GM23338 (cell line): ENCODE measurements at places on chromosomes 2 and 18.

DNA sequence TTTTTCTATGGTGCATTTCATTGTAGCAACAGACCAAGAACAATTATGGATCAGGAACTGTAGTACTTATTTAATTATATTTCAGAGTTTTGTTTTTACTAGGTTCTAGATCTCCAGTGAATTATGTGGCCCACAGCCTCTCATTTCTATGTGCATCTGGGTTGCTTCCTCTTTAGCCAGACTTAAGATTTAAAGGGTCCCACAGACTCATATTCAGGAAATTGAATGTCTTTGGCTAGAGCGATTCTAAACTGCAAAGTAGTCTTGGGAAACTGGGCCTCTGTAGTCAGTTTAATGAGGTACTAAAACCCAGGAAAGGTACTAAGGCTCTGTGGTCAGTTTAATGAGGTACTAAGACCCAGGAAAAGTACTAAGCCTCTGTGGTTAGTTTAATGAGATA, 94.4 kb downstream of the LYPD6B start:
- no peaks in the 10 kb centered on the region for H3K36me3 ChIP-seq
- H3K4me3 ChIP-seq = no peak overlapping the region
- H3K27me3 ChIP-seq = no peaks in the 10 kb centered on the region
- 0 out of 2 replicates have a peak, but pooled peaks cover 3% of the 10 kb centered on the region for H3K4me1 ChIP-seq
- H3K27ac ChIP-seq = no peak overlapping the region

GRCh38 chr2:174868878-174869277, 104.6 kb upstream of the CHRNA1 start:
- no peak overlapping the region for H3K4me3 ChIP-seq
- peaks cover 65% of the 10 kb centered on the region for H3K4me1 ChIP-seq
- no peak for DNase-seq
- H3K27ac ChIP-seq = no peak overlapping the region

GRCh38 chr2:138079976-138080375, 115.7 kb downstream of the HNMT start:
- no peak overlapping the region for H3K4me3 ChIP-seq
- H3K27ac ChIP-seq = no peak overlapping the region
- H3K4me1 ChIP-seq = no peaks in the 10 kb centered on the region
- no peaks in the 10 kb centered on the region for H3K27me3 ChIP-seq

- H3K36me3 ChIP-seq = no peaks in the 10 kb centered on the region
- H3K4me1 ChIP-seq = no peaks in the 10 kb centered on the region
- H3K4me3 ChIP-seq = no peak overlapping the region
- no peak for DNase-seq
Observed at GRCh38 chr2:71646028-71646427, 192.7 kb downstream of the DYSF start.

- DNase-seq = no peak
- no peak overlapping the region for H3K27ac ChIP-seq
- H3K36me3 ChIP-seq = no peaks in the 10 kb centered on the region
- peaks cover 32% of the 10 kb centered on the region for H3K27me3 ChIP-seq
- peaks cover 5% of the 10 kb centered on the region; the same call in 1 of the 2 replicates for H3K4me1 ChIP-seq
Observed at GRCh38 chr18:6413579-6414117, 1.1 kb downstream of the L3MBTL4 start.

DNA sequence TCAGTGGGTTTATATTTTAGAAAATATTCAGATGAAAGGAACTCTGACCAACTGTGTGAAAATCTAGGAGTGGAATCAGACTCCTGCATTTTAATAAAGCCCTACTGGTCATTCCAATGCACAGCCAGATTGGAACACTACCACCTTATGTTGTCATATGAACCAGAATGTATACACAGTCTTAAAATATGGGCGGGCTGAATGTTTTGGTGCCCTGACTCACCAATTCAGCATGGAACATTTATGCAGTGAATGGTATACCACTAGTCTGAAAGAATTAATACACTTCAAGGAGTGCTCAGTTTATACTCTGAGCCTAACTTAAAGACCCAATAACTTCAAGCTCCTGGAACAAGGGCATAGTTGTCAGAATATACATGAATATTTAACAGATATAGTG, 280.9 kb upstream of the TCF4 start:
- no peaks in the 10 kb centered on the region for H3K27me3 ChIP-seq
- H3K4me1 ChIP-seq = peaks cover 13% of the 10 kb centered on the region
- H3K27ac ChIP-seq = no peak overlapping the region
- H3K4me3 ChIP-seq = no peak overlapping the region

DNA sequence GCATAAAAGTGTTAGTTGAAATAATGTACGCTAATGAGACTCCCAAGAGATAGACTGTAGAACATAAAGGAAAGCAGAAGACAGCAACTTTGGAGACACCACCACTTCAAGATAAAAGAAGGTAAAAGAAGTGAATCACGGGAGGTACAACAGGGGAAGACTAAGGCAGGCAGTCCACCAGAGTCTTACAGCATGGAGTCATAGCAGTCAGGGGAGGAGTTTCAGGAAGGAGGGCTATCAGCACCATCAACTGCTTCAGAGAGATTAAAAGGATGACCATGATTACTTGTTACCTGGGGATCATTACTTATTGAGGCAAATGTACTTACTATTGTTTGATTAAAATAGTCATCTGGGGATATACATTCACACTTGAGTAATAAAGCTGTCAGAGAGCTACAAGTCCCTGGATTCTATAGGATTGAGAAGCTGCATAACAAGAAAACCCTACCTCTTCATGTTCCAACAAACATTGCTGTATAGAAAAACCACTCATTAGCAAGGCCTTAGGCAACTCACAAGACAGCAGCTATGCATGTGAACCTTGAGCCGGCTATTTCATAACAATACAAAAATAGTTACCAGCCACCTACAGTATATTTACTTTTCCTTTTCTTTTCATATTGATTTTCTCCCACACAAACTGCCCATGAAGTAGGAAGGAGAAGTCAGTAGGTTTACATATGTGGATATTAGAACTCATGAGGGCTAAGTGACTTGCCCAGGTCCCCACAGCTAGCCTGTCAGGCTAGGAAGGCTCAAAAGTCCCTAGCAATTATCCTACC, 101.7 kb downstream of the PDE11A start:
- no peaks in the 10 kb centered on the region for H3K27me3 ChIP-seq
- no peak overlapping the region for H3K27ac ChIP-seq
- 0 out of 2 replicates have a peak, but pooled peaks cover 7% of the 10 kb centered on the region for H3K4me1 ChIP-seq
- no peak overlapping the region for H3K4me3 ChIP-seq
- no peak for DNase-seq

DNA sequence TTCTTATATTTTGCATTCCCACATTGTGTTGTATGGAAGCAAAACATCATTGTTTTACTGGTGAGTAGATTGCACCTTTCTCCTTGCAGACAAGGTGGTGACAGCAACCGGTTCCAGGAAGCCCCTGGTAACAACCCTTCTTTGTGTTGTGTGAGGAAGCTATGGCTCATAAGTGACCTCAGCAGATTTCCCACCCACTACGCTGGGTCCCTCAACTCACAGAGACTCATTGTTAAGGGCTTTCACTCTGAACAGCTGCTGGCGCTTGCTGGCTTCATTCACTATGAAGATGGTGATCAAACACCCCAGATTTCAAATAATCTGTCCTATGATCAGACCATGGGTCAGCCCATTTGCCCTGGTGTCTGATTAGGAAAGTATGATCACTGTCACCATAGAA, 53.4 kb downstream of the WIPF1 start:
- no peak overlapping the region for H3K27ac ChIP-seq
- H3K4me1 ChIP-seq = peaks cover 5% of the 10 kb centered on the region; the same call in 1 of the 2 replicates
- H3K4me3 ChIP-seq = no peak overlapping the region
- DNase-seq = no peak
- no peaks in the 10 kb centered on the region for H3K36me3 ChIP-seq

DNA sequence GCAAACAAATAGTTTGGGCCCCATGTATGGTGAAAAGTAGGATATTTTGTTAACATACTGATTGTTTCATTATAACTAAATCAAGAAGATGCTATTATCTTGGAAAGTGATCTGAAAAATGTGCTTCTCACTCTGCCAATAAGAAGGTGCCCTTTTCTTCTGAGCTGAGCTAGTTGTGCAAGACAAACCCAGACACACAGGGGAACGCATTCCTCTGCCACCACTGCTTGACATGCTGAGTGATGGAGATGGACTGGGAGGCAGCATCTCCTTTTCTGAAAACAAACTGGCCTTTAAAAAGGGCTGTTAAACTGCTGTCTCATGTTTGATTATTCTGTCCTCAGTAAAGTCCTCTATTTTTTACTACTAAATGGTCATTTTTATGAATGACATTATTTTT, 1989.9 kb upstream of the CELF4 start:
- no peak for DNase-seq
- H3K36me3 ChIP-seq = no peaks in the 10 kb centered on the region
- H3K4me1 ChIP-seq = no peaks in the 10 kb centered on the region
- H3K27me3 ChIP-seq = no peaks in the 10 kb centered on the region

DNA sequence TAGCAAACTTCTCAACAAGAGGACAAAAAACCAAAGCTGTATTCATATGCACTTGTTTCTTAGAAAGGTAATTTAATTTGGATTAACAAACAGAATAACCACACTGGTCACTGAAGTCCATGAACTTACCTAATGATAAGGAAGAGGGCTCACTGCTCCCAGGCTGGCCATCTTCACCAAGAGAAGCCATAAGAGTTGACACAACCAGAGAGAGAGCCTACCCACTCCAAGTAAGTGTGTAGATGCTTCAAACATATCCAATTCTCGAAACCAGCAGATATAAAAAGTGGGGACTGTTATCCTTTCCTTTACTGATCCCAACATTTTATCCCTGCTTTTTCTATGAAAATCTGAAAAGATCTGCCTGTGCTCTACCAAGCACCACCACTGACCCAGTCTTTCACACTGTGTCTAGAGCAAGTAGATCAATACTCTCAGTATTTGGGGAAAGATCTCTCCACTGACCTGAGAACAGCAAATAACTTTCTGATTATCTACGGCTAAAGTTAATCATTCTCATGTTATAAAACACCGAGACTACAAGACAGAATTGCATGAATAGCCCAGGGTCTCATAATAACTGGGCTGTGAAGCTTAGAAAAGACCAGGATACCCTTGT, 111.5 kb upstream of the RNU4ATAC start:
- H3K27me3 ChIP-seq = no peaks in the 10 kb centered on the region
- no peaks in the 10 kb centered on the region for H3K36me3 ChIP-seq
- no peak overlapping the region for H3K4me3 ChIP-seq
- H3K4me1 ChIP-seq = no peaks in the 10 kb centered on the region

DNA sequence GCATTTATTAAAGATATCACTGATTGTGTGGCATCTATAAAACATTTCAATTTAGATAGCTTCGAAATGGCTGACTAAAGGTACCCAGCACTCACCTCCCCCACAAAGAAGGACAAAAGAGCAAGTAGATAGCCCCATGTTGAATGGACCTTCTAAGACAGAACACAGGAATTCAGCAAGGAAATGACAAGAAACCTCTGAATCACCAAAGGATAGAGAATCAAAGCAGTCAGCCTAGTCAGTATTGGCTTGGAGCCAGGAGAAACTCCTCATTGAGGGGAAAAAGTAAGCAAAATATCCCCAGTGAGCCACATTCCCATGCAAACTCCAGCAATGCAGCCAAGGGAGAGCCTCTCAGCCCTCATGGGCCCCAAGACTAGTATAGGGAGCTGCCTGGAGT, 113.7 kb downstream of the BARD1 start:
- H3K27ac ChIP-seq = no peak overlapping the region
- no peak for DNase-seq
- 0 out of 2 replicates have a peak, but pooled peaks cover 1% of the 10 kb centered on the region for H3K36me3 ChIP-seq
- no peaks in the 10 kb centered on the region for H3K27me3 ChIP-seq

DNA sequence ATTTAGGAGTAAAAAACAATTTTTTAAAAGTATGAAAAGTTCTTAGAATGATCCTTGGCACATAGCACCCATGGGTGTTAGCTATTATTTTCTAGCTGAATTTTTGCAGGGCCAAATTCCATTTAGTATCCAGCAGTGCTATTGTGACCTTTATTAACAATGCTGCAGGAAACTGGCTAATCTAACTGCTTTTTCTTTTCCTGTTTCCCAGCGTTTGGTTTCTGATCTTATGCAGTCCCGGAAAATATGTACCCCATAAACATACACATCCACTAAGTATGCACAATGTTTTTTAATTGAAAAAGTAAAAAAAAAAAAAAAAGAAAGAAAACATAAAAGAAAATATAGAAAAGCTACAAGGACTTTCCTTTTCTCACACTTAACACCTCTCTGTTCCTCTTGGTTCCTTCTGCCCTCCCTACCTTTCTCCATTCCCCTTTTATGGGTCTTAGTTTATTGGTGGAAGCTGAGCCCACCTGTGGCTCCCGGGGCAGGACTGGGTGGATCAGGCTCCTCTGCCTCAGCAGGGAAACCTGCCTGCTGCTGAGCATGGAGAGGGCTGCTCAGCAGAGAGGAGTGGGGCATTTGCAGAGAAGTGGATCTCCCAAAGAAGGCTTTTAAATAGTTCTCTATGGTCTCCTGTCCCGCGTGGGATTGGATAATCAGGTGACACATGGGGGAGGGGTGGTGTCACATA, 9.3 kb upstream of the SLC16A14 start:
- no peaks in the 10 kb centered on the region for H3K4me1 ChIP-seq
- H3K4me3 ChIP-seq = no peak overlapping the region
- no peaks in the 10 kb centered on the region for H3K27me3 ChIP-seq
- no peak for DNase-seq
- no peaks in the 10 kb centered on the region for H3K36me3 ChIP-seq
- H3K27ac ChIP-seq = no peak overlapping the region

DNA sequence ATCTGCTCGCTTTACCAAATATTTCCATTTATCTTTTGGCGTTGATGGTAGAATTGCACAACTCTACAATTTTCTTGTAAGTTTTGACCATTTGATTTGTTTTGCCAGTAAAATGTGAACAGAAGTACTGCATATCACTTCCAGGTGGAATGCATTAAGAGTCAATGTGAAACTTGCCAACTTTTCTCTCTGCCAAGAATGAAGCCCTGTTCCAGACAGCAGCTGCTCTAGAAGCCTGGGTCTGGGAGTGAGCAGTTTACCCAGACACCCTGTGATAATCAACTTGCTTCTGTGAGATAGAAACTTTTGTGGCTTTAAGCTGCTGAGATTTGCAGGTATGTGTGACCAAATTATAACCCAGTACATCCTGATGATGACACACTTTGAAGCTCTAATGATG, 115.9 kb upstream of the SYT4 start:
- no peaks in the 10 kb centered on the region for H3K36me3 ChIP-seq
- H3K27me3 ChIP-seq = no peaks in the 10 kb centered on the region
- H3K4me3 ChIP-seq = no peak overlapping the region
- no peaks in the 10 kb centered on the region for H3K4me1 ChIP-seq

DNA sequence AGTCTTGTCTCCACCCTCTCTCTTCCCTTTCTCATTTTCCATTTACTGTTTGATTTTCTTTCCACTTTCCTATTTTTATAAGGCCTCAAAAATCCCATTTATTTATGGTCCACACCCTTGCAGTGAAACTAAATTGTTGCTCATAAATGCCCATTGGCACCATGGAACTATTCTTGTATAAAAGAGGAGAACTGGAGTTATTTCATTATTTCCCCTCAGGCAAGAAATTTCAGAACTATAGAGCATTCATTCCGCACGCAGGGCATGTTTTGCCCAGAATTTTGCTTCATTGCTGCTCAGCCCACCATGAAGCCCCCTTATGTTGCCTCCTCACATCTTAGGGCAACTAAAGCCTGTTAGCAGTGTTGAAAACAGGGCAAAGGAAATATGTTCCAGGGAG, 113.7 kb upstream of the MMADHC start:
- H3K27ac ChIP-seq = no peak overlapping the region
- no peak for DNase-seq
- no peaks in the 10 kb centered on the region for H3K27me3 ChIP-seq
- H3K4me1 ChIP-seq = peaks cover 6% of the 10 kb centered on the region; the same call in 1 of the 2 replicates
- H3K4me3 ChIP-seq = no peak overlapping the region

- H3K4me3 ChIP-seq = no peak overlapping the region
- no peak overlapping the region for H3K27ac ChIP-seq
- H3K4me1 ChIP-seq = no peaks in the 10 kb centered on the region
- no peaks in the 10 kb centered on the region for H3K27me3 ChIP-seq
- no peak for DNase-seq
- H3K36me3 ChIP-seq = peaks cover 17% of the 10 kb centered on the region; the same call in 1 of the 2 replicates
Observed at GRCh38 chr2:27042159-27042661, 9.3 kb upstream of the AGBL5 start.
